ENCODE measurements at places on chromosomes 12 and 14. TPM values are rescaled to one million over a fixed set of nuclear protein-coding genes. Genes with fewer than 3 reads are reported as not detected.

The CYP46A1 gene
- 0.47 TPM for total RNA-seq

The C3AR1 gene
- total RNA-seq = not detected

The SDR9C7 gene
- not detected for total RNA-seq

The FGF6 gene
- not detected for total RNA-seq

The ANKRD33 gene
- total RNA-seq = 0.16 TPM

The PLBD1 gene
- total RNA-seq = 0.95 TPM

The TAS2R7 gene
- not detected for total RNA-seq

The C1QL4 gene
- total RNA-seq = 0.09 TPM

The OTUB2 gene
- total RNA-seq = 1.6 TPM

All from bronchial smooth muscle cell (primary cell).